Transverse colon (tissue), 4 donors: ENCODE measurements at places on chromosomes 3 and 15. TPM values are rescaled to one million over a fixed set of nuclear protein-coding genes. Genes with fewer than 3 reads are reported as not detected.

The EPHB3 gene
- 6.3 TPM for total RNA-seq

The GATM gene
- 19.4 TPM for total RNA-seq

The C15orf62 gene
- total RNA-seq = 0.32 TPM

The SKIL gene
- 57.3 TPM for total RNA-seq

- no peak for DNase-seq
These were observed 17.8 kb upstream of the ZFAND6 start for GRCh38 chr15:80041494-80042253.

- DNase-seq = no peak
These were observed 28.3 kb downstream of the MASP1 start for GRCh38 chr3:187263270-187263669.

DNA sequence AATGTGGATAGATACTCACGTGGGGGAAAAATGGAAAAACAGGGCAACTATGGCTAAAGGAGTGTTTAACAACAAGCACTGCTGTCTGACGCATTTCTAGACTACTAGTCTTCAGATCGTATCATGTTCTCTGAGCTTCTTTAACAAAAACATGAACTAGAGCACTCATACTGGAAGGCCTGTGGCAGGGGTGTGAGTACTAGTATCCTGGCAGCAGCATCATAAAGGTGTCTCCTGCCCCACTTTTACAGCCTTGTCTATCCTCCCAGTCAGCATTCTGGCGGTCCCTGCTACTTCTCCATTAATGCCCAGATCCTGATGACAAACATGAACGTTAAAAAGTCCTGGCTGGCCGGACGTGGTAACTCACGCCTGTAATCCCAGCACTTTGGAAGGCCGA, 4.0 kb downstream of the FMN1 start:
- no peak for DNase-seq
